ENCODE measurements at places on chromosomes 1 and 21.

GRCh38 chr1:117346206-117346928, 20.9 kb upstream of the MAN1A2 start:
- H3K36me3 ChIP-seq, result no peaks in the 10 kb centered on the region
- no peaks in the 10 kb centered on the region for H3K4me1 ChIP-seq
- no peak overlapping the region for H3K4me3 ChIP-seq

GRCh38 chr1:186519982-186520381, 59.1 kb upstream of the PDC start:
- H3K27me3 ChIP-seq, result no peaks in the 10 kb centered on the region
- no peaks in the 10 kb centered on the region for H3K4me1 ChIP-seq
- no peak overlapping the region for H3K27ac ChIP-seq
- DNase-seq, result no peak

DNA sequence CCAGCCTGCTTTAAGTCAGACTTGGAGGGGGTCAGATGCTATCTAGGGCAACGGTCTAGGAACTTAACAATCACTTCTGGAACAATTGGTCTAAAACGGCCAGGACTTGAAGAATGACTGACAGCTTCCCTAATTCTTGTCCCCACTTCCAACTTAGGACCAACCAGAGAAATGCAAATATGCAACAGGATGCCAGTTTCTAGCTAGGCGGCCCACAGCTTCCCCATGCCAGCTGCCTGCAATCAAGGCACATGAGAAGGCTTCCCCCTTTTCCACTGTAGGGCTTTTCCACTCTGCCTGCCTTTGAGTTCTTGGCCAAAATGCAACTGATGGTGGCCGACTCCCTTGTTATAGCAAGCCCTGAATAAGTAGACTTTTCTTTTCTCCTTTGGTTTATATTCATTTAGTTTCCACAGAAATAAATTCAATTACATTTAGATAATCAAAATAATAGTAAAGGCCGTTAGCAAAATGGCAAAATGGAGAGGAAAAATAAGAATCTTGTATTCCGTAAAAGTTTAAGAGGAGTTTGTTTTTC, 80.9 kb downstream of the BACH1 start:
- H3K27ac ChIP-seq, result no peak overlapping the region
- H3K4me3 ChIP-seq, result no peak overlapping the region
- H3K36me3 ChIP-seq, result no peaks in the 10 kb centered on the region
- H3K27me3 ChIP-seq, result no peaks in the 10 kb centered on the region
- no peaks in the 10 kb centered on the region for H3K4me1 ChIP-seq

GRCh38 chr1:31745946-31746670, 18.0 kb downstream of the ADGRB2 start:
- no peak overlapping the region for H3K4me3 ChIP-seq
- H3K4me1 ChIP-seq, result peaks cover 22% of the 10 kb centered on the region
- no peak for DNase-seq
- no peaks in the 10 kb centered on the region for H3K36me3 ChIP-seq

GRCh38 chr1:201146626-201147390, 7.5 kb downstream of the TMEM9 start:
- peaks cover 4% of the 10 kb centered on the region for H3K36me3 ChIP-seq
- no peak overlapping the region for H3K27ac ChIP-seq
- DNase-seq, result no peak
- H3K4me1 ChIP-seq, result no peaks in the 10 kb centered on the region
- no peak overlapping the region for H3K4me3 ChIP-seq
- H3K27me3 ChIP-seq, result no peaks in the 10 kb centered on the region

DNA sequence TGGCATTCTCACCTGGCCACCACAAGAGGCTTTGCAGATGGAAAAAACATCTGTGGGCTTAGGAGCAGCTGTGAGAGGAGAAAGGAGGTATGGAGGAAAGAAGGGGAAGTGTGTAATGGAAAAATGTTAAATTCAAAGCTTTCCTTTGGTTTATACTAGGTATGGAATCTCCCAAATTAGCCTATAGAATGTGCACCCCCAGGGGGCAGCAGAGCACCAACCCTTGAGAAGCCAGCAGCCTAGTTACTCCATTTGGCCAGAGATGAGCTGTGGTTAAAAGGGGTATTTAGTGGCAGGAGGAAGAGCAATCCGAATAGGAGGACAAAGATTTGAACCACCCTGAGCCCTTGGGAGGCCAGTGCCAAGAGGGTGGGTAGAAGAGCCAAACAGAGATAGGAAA, 97.5 kb upstream of the CTTNBP2NL start:
- no peak overlapping the region for H3K27ac ChIP-seq
- H3K36me3 ChIP-seq, result no peaks in the 10 kb centered on the region
- 0 out of 2 replicates have a peak, but pooled peaks cover 3% of the 10 kb centered on the region for H3K4me1 ChIP-seq
- no peaks in the 10 kb centered on the region for H3K27me3 ChIP-seq

- DNase-seq, result no peak
- H3K27me3 ChIP-seq, result no peaks in the 10 kb centered on the region
- no peaks in the 10 kb centered on the region for H3K36me3 ChIP-seq
- H3K27ac ChIP-seq, result no peak overlapping the region
Measured at GRCh38 chr21:31124010-31124409, 85.7 kb upstream of the KRTAP19-8 start.

All from GM12878 (cell line).